ENCODE measurements at places on chromosomes 12 and 14.

DNA sequence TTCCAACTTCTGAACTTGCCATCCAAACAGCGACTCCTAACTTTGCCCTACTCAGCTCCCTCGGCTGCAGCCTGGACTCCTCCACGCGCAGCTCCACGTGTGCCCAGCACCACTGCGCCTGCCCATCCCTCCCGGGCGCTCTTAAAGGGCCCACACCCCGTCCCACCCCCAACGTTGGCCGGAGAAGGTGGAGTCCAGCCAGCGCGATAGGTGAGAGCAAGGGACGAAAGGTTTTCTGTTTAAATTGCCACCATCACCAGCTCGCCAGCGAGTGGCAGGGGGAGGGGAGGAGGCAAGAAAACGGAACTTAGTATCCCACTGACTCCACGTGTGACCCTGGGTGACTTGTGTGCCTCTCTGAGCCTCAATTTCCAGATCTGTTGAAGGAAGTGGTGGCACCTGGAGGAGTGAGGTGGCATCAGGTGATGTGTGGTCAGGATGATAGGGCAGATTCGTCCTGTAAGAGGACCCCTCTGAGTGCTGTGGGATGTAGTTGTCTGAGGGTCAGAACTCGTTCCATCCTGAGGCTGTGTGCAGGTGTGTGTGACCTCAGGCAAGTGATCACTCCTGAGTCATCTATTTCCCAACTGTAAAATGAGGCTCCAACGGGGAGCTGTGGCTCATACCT is 59.7 kb downstream of the TRPV4 start:
- no peak for DNase-seq

DNA sequence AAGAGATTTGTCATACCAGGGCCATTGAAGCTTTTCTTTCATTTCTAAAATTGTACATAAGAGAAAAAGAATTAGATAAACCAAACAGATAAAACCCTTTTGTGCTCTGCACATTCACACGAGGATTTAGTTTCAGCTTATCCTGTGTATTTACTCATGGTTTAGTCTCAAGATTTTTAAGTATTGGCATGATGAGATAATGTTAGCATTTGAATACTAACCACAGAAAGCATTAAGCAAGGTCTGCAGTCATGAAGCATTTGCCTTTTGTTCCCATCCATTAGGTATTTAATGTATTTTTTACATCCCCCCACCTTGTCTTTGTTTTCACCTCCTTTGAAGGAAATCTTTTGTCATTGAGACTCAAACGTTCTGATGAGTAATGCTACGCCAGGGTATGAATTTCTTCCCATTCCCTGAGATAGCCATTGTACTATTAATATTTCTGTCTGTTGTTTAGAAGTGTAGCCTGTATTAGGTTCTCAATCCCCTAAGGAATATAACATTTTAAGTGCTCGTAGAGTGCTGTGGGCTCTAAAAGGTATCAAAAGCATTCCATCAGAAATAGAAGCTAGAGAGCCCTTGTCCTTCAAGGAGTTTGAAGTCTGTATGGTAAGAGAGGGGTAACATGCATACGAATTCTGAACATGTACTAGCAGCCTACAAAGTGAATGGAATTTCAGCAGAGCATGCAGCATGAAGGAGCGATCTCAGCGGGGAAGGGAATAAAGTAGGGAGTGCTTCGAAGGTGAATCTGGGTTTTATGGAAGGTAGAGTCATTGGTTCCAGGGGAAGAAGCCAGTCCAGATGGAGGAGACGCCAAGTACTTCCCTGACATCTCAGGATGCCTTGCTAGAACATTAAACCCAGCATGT is 22.3 kb downstream of the CRADD start:
- no peak for DNase-seq

DNA sequence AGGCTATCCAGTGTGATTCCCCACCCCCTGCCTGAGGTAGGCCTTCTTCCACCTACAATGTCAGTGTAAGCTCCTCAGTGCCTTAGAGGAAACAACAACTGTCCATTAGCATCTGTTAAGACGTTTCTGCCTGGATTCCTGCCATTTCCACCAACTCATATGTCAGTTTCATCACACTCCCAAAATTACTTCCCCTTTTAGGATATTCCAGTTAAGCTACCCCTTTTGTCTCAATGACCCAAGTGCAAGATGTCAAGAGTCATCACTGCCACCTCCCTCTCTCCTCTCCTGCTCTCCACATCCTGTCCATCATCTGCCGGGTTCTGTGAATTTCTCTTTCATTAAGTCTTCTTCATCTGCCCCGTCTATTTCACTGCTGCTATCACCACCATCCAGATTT is 189.4 kb downstream of the DPF3 start:
- DNase-seq = no peak

DNA sequence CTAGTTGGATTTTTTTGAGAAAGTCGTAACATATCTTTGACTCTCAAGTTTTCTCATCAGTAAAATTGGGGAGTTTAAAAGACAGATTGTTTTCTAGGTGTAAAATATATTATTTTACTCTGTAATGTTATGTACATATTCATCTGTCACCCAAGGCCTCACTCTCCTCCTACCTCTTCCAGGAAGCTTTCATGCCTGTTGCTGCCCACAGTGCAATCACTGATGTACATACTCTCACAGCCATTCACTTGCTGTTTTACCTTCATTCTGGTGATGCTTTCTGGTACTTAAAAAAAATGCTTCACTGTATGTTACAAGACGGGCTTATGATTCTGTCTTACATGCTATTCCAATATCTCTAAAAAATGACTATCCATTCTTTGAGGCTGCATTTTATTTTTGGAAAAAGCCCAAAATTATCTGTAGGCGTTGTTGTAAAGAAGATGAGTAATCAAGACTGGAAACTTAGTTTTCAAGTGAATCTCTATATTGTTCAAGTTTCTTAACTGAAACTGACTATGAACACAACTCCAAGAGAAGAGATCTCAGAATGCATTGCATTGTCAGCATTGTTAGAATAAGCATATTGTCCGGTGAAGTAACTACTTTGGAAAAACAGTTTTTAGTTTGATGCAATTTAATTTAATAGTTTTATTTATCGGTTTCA is 82.5 kb downstream of the LMO3 start:
- no peak for DNase-seq

GRCh38 chr14:99703381-99703780 is 19.3 kb downstream of the CYP46A1 start:
- DNase-seq = no peak

GRCh38 chr12:31037931-31038330 is 35.7 kb upstream of the DDX11 start:
- no peak for DNase-seq

GRCh38 chr12:25459541-25459951 is 93.5 kb downstream of the LMNTD1 start:
- DNase-seq = no peak

DNA sequence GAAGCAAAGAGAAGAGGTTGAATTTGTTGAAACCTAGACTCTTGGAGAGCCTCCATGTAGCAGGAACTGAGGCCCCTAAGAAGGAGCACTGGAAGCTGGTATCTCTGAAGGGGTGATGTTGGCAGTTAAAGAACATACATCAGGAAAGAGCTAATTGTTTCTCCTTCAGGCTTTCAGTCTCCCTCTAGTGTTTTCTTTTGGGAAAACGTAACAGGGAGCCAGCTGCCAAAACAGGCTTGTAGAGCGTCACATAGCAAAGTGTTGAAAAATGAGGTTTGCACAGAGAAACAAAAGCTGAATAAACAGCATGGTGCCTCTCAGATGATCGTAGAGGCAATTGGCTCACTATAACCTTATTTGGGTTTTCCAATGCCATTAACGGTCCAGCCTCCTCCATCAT is 46.9 kb upstream of the CAND1 start:
- DNase-seq = no peak

GRCh38 chr12:118690506-118690905 is 290.8 kb upstream of the SRRM4 start:
- no peak for DNase-seq

DNA sequence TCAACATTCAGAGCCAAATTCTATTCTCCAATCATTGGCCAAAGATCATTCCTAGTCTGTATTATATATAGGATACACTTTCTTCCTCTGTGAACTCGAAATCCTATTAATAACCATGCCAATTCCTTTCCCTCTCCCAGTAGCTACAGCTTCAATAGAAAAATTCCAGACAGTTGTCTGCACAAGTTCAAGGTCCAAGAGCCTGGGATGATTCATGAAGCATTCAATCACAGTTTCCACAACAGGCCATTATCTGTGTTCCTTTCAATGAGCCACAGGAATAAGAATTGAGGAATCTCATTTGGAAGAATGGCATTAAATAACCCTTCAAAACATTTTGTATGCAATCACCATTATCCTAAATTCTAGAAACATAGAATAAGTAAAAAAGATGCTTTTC is 437.4 kb downstream of the RMST start:
- DNase-seq = no peak

DNA sequence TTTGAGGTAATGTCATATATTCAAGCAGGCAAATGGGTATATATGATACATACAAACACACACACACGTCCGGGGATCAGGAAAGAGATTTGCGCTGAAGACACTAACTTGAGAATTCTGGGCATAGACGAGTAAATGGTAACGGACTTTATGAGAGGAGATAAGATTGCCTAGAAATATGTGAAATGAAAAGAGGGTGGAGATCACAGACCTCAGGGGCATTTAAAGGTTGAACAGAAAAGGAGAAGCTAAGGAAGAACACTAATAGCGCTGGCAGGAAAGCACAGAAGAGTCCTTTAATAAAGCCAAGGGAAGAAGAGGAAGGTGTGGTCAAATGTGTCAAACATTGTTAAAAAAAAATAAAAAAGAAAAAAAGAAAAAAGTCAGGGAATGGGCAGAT is 13.1 kb downstream of the CRY1 start:
- DNase-seq = no peak

DNA sequence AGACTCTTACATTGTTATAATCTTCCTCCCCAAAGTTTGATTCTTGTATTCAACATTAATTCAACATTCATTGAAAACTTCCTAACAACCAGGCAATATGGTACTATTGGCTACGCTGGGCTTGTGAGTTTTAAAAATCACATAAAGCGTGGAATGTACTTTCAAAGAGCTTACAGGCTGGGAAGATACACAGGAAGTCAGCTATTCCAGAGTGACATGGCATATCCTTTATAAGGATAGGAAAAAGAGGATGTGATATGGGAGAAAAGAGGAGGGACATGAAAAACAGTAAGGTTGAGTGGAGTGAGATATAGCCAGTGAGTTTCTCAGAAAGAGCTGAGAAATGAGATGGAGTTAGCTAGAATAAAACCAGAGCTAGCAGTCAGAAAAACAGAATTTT is 103.6 kb upstream of the ATF7IP start:
- DNase-seq = no peak

DNA sequence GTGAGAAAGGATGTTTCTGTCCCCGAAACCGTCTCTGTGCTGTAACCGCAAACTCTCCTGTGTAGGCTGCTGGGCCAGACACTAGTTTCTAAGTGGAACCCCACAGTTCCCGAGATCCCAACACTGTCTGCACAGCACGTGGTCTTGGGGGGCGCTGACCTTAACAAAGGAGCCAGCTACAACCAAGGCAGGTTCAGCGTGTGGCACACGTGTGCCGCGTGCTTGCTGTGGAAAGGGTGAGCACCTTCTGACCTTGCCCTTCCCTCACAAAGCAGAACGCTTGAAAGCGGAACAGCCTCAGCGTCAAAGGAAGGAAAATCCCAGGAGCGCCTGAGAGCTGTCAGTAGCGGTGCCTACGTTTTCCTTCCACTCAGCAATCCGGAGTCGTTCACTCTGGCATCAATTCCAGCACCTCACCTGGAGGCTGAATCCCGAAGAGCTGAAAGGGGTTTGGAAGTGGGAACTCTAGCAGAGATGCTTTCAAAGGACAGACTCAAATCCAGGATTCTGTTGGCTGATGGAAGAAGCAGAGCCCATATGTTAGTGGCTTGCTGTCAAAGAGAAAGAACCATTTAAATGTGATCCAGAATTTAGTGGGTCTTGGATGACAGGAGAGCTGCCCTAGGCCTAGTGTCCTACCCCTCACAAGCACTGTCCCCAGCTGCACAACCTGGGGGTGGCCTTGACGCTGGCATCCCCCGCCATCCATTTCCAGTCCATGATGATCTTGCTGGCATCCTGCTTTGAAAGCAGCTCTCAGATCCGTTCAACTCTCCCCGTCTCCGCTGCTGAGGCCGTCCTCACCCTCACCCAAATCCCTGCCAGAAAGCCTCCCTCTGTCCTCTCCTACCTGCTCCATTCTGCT is 27.1 kb downstream of the CCDC92 start:
- DNase-seq = no peak

DNA sequence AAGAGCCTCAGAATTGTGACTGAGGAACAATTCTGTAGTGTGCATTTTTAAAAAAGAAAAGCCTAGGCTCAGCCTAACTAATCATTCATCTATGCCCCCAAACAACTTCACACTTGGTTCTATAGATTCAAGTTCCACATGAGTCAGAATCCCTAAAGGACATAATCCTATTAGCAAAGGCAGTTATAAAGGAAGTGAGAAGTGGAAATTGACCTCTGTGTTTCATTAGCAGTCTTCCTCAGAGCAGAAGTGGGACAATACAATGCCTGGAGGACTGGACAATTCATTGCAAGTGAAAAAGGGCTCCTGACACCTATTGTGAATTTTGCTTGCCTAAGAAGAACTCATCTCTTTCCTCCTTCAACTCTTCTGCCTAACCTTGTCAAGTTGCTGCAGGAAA is 222.3 kb downstream of the PTPRO start:
- no peak for DNase-seq

GRCh38 chr12:41709463-41710285 is 435.0 kb downstream of the GXYLT1 start:
- DNase-seq = no peak

DNA sequence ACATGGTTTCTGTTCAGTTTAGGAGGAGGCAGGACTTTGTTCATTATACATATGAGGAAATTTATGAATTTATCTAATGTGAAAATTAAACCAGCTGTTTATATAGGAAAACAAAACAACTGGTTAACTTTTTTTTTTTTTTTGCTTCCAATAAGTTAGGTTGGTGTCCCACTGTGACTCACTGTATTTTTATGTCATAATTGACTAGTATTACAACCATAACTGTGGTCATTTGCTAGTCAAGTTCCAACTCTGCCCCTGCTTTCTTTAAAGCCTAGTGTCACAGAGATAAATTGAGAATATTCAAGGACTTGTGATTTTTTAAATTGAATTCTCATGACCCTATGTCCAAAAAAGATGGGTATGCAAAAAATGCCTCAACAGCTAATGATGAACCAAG is 227.7 kb downstream of the BCAT1 start:
- DNase-seq = no peak
